ENCODE measurements at places on chromosomes 4 and X.
A peak's percentile ranks its signal among the peaks of the same experiment; 100 is the strongest.

- DNase-seq = no peak
These were observed 614.6 kb downstream of the PPP4R3C start for GRCh38 chrX:26848511-26848910.

DNA sequence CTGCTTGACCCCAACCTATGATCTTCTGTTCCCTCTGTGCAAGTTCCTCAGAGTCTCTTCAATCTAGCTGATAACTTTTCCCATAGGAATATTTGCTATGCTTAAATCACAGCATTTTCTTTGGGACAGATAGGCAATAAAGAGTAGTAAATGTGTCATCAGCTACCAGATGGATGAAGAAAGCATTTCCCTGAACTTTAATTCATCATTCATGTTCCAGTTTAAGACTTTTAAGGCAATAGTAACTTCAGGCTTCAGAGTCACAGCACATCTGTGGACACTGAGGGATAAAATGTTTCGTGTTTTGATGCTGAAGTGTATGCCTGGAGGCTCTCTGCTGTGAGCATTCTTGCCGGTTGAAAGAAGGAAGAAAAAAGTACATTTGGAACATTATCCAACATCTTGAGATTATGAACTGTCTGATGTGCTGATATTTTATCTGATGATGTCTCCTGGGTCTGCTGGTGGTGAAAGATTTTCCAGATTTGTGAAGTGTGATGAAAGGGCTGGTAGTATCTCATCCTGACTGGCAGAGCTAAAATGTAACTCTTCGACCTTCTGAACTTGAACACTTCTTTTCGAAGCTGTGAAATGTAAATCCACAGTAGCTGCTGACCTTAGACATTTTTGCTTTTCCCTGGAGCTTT is 133.7 kb downstream of the DCLK2 start:
- DNase-seq = no peak

DNA sequence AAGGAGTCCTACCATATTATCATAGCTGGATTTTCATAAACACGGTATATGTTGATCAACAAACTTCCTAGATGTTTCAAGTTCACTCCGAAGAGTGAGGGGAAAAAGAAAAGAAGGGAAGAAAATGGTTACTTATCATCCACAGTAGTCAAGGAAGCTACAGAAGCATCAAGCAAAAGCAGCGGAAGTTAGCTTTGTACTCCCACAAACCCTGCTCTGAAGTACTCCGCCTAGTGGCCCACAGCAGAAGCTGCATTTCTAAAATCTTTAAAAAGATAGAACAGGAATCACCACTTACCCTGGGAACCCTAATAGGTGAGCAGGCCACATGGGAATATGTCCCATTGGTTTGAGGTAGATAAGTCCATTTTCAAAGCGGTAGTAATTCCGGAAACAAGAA is 28.5 kb upstream of the FRG1 start:
- no peak for DNase-seq

GRCh38 chr4:98890702-98891455 is 38.1 kb downstream of the EIF4E start:
- DNase-seq = no peak

DNA sequence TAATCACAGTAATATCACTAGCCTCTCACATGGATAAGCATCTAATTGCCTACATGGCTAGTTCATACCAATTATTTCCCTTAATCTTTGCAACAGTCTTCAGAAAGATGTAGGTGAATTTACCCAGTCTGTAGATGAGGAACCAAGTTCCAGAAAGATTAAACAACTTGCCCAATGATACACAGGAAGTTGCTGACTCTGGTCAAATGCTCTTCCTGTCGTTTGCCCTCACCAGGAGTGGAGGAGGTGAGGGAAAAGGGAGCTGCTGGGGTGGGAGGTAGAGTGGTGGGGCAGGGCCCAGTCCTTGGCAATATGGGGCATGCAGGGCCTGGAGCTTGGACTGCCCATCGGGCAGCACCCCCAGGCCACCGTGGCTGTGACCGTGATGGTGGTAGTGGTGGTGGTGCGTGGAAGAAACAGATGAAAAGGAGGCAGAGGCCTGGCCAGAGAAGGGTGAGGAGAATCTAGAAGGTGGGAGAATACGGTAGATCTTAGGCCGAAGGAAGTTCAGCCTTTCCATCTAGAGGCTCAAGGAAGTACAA is 2.3 kb upstream of the KDM5C start:
- DNase-seq = no peak

DNA sequence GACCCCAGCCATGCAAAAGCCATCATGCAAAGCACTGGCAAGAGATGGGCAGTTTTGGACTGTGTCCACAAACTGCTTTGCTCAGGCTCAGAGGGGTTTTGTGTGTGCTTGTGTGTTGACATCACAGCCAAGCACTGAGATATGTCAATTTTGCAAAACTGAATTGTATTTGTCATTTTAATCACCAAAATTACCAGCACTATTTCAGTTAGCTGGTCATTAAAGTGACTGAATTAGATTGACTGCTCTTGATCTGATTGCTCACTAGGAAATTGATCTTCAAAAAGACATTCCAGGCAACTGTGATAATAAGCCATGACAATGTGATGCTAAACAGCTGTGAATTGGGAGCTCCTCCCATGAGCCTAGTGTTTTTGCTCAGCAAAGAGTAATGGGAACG is 337.3 kb upstream of the GNPDA2 start:
- no peak for DNase-seq

GRCh38 chrX:130174045-130174704 is 2.4 kb downstream of the RAB33A start:
- DNase-seq = no peak

DNA sequence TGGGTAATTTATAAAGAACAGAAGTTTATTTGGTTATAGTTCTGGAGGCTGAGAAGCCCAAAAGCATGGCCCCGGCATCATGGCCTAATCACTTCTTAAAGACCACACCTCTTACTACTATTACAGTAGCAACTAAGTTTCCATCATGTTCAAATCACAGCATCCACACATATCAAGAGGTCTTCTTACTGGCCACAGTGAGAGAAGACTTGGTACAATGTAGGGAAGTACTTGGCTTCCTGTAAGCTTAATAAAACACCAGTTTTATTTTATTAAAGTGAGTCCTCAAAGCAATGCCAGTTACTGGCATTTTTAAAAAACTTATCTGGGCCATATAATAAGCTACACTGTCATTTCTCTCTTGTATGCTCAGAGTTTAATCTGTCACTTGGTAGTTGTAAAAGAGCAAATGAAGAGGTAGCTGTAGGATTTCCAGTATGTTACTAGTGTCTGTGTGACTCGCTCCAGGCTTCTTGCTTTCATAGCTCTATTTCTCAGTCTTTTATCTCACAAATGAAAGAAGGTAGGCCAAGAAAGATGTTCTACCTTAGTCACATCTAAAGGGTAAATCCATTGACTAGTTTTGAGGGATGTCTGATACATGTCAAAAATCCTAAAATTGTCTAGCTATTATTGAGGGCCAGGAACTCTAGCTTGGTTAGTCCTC is 159.2 kb upstream of the CPEB2 start:
- DNase-seq = no peak

DNA sequence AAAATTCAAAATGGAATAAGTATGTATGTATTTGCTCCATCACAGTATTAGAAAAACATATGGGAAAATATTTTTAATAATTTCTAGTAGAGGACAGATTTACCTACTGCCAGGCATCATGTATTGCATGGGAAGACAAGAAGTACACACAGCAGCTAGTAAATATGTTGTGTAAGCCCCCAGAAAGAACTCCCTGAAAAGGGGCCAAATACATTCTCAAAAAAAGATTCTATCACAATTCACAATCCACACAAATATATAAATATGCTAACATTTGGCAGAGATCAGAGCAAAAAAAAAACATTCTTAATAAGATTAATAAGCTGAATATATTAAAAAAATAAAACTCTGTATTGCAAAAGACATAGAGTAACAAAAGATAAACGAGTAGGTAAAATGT is 28.0 kb downstream of the SLC10A6 start:
- no peak for DNase-seq

GRCh38 chrX:48465336-48465933 is 4.6 kb downstream of the SLC38A5 start:
- no peak for DNase-seq

- no peak for DNase-seq
These were observed 29.3 kb upstream of the BCOR start for GRCh38 chrX:40127052-40127451.

DNA sequence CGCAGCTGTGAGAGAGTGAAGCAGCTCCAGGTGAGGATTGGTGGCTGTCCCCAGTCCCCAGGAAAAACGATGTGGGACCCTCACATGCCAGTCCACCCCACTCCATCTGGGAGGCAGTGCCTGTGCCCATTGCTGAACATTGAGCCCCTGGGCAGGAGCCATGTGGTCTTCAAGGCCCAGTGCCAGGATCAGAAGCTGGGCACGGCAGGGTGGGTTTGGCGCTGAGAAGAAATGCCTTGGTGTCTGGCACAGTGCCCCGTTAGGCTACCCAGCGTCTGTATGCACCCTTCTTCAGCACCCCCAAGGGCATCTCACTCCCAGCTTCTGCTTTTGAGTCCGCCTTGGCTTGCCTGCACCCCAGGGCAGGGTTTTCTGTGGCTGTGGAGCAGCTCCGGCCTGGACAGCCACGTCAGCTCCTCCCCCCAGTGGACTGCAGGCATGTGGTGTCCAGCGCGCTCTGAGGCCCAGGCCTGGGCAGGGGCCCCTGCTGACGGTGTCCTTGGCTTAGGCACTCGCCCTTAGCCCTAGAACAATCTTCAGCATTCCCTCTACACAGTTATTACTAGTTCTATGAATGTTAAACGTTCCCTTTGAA is 28.6 kb downstream of the RGS12 start:
- peak; percentile 71 for DNase-seq

GRCh38 chr4:82900066-82900410 is 497 bp upstream of the THAP9 start:
- no peak for DNase-seq

DNA sequence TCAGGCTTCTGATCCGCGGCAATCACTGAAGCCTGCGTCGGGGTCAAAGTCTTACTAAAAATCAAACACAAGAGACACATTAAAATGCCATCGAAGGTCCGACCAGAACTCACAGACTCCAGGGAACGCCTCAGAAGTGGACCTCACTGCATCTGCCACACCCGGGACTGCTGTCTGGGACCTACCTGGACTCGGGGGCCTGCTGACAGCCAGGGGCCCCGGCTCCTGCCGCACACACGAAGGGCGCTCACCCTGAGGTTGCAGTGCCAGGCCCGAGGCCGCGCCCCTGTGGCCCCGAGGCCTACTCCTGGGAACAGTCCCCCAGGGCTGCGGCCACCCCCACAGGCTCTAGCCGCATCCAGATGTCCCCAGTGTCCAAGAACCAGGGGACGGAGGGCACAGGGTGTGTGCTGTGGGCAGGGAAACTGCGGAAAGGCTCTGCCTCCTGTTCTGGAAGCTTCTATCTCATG is 7.4 kb downstream of the CTBP1 start:
- DNase-seq = peak; percentile 58

GRCh38 chrX:119389214-119389613 is 9.9 kb upstream of the SLC25A43 start:
- no peak for DNase-seq

DNA sequence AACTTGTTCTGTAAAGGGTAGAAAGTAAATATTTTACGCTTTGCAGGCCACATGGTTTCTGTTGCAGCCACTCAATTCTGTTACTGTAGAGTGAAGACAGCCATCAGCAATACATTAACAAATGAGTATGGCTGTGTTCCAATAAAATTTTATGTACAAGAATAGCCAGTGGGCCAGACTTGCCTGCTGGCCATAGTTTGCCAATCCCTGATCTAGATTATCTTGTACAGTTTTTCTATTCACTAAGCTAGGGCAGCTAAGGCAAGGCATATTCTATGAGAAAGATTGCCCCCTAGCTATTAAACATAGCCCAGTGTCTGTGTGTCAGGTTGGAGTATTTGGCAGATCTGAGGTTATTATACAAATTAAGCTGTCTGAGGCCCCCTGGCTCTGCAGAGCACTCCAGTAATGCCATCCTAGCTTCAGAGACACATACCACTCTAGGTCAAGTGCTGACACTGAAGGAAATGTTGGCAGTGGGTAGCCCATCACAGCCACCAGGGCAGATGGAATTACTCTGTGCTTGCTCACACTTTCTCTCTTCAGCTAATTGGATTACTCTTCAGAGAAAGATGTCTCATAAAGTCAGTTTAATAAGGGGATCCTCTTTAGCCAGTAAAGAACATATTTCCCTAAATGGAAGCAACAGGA is 40.7 kb downstream of the MTTP start:
- no peak for DNase-seq

DNA sequence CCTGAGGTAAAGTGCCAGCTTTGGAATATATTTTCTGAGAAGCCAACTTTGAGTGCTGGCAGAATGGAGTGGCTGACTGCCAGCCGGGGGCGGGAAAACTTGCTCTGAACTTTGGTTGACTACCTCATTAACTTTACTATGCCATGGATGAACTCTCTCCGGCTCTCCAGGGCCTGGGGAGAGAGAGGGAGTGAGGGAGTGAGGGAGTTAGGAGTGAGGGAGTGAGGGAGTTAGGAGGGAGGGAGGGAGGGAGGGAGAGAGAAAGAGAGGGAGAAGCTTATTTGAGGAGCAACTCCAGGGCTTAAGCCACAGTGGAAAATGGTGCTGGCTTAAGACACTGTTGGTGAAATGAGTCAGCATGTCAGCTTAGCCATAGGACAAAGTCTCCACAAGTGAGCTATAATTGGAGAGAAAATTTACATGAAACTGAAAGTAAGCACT is 280.9 kb upstream of the RPS6KA3 start:
- DNase-seq = no peak

DNA sequence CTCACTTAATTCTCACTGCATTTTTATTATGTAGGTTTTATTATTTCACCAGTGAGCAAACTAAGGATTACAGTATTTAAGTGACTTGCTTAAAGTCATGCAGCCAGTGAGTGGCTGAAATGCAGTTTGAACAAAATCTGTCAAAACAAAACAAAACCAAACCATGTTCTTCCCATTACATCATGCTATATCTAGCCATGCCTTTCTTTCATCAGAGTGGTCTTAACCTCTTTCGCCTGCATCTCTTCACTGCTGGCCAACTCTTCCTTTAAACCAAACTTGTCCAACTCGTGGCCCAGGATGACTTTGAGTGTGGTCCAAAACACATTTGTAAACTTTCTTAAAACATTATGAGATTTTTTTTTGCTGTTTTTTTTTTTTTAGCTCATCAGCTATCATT is 223.2 kb downstream of the PCDH7 start:
- no peak for DNase-seq

DNA sequence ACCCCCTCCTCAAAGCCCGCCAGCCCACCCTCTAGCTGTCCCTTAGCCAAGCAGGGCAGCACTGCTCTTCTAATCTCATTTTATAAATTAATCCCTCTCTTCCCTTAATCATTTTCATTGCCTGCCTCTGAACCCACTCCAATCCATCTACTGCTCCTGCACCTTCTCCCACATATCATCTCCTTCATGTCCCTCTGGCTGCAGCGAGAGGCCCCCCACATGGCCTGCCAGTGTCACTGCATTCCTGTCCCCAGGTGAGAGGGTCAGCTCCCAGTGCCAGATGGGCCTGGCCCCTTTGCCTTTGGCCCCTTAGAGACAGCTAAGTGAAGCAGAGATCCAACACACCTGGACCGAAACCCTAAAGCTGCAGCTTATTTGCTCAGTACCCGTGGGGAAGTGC is 79.4 kb downstream of the PJA1 start:
- no peak for DNase-seq

GRCh38 chr4:41154814-41155177 is 59.5 kb downstream of the APBB2 start:
- DNase-seq = no peak
